Activated CD4-positive, alpha-beta memory T cell treated with anti-CD3 and anti-CD28 coated beads for 36 hours (primary cell): ENCODE measurements at places on chromosomes 12 and 14.

DNA sequence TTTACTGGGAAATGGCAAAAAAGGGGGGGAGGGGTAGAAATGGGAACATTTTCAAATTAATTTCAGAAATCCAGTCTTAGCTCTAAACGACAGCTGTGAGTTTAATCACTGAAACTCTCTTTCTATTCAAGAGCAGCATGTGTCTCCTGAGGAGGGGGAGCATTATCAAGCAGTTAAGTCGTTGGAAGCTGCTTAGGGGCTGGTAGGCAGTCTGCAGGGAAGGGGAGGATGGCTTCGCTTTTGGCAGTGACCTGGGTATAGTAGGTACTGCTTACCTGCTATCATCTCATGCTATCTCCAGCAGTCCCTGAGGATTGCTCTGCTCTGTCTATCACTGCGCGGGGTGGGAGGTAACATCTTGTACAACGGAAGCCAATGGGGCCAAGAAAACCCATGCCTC is 567.4 kb downstream of the NRXN3 start:
- no peak for DNase-seq

DNA sequence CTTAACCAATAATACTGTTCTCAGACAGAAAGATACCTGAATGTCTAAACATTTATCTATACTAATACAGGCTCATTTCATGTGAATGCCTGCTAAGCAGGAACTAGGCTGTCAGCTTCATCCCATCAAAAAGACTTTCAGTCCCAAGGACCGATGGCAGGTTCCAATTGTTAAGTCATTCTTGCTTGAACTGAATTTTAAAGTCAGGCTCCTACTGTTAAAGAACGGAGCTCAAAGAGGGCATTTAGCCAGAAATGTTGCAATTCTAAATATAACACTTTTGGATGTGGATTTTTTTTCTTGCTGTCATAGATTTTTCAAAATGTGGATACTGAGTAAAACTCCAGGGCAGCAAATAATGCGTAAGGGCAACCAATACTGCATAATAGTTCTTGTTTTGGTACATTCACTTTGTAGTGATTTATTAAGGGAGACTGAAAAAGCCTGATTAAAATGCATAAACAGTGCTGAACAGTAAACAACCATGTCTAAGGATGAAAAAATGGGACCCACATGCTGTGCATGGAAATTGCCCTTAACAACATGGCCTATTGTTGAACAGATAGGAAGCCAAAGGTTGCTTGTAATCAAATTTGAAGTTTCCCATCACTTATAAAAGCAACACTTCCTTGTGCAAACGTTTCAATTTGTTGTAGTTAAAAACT is 38.6 kb upstream of the DBX2 start:
- DNase-seq, result no peak

GRCh38 chr12:72570601-72571000 is 298.4 kb downstream of the TRHDE start:
- DNase-seq, result no peak

DNA sequence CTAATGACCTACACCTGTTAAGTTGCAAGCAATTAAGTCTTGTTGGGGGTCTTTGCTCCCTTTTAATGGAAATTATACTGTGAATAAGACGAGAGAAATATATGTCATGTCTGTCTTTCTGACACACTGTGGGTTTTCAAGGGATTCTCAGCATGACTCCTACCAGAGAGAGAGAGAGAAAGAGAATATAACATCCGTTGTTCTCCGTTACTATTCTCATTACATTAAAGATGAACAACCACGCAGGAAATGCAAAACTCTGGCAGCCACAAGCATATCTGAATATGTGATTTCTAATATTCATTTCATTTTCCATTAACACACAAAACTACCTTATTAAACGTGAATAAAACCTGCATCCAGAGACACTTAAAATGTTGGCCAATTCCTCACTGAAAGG is 67.3 kb upstream of the EGLN3 start:
- DNase-seq, result no peak

GRCh38 chr12:125742413-125742812 is 677.2 kb downstream of the AACS start:
- no peak for DNase-seq

DNA sequence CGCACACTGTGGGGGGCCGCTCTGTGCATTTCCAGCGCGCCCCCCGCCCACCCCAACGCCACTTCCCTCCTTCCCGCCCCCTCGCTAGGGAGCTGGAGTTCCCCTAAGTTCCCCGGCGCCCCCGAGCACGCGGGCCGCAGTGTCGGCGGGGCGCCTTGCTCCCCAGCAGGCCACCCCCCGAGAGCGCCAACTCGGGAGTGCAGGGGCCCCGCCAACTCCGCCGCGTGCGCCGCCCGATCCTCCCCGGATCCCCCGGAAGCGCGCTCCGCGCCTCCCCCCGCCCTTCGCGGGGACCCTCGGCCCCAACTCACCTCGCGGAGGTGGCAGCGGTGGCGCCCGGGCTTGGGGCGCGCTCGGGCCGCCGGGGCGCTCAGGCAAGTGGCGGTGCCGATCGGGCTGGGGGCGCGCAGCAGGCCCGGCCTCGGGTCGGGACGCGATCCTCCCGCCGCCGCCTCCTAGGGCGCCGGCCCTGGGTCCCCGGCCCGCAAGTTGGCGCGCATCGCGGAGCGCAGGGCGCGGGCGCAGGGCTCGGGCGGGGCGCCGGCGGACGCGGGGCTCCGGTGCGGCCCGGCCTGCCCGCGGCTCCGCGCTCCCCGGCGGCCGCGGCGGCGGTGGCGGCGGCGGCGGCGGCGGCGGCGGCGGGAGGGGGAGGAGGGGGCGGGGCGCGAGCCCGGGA is at the start of gene NCOR2:
Gene NCOR2 (minus strand): TSS at position 616 of the 676 bp plus-strand sequence. CDS start 72,361 bp downstream, outside the sequence.
- peak; percentile 59 for DNase-seq

DNA sequence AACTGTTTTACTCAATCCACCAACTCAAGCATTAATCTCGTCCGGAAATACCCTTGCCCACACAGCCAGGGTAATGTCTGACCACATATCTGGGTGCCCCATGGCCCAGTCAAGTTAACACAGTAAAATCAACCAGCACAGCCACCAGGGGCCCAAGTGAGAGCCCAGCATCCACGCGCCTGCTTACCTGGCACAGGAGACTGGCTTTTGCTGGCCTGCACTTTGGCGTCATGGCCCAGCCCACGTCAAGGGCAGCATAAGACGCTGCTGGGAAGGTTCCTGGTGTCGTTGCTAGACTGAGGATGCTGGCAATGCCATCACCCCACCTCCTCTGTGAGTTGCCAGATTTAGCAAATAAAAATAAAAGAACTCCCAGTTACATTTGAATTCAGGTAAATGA is 53.6 kb upstream of the BCL11B start:
- DNase-seq, result no peak

DNA sequence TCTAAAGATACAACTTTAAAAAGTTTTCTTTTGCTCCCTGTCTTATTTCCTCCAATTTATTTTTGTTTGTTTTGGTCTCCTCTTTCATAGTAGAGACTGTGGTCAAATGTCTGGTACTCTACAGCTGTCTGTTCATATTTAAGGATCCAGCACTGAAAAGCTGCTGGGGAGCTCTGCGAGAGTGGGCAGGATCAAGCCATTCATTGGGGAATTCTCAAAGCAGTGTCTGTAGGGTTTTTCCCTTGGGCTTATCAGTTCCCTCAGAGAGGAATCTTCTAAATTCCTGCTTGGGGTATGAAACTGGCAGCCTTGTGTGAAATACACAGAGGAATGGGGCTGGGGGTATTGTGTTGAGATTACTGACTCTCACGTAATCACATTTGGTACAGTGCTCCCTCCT is 52.3 kb downstream of the FNTB start:
- no peak for DNase-seq

GRCh38 chr14:60640859-60641741 is 8.2 kb downstream of the SIX1 start:
- no peak for DNase-seq

DNA sequence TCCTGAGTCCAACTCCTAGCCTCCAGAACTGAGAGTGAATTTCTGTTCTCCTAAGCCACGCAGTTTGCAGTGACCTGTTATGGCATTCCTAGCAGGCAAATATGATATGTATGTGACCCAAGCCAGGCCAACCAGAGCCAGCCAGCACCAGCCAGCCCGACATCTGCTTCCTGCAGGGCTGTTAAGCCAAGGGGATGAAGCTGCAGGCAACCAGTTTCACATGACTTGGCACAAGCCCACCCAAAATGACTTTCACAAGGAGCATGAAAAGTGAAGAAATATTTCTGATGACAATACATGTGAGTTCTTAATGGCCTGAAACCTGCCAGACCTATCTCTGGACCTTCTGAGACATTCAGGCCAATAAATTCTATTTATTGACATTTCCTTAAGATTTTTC is 68.1 kb downstream of the ITPK1 start:
- no peak for DNase-seq

DNA sequence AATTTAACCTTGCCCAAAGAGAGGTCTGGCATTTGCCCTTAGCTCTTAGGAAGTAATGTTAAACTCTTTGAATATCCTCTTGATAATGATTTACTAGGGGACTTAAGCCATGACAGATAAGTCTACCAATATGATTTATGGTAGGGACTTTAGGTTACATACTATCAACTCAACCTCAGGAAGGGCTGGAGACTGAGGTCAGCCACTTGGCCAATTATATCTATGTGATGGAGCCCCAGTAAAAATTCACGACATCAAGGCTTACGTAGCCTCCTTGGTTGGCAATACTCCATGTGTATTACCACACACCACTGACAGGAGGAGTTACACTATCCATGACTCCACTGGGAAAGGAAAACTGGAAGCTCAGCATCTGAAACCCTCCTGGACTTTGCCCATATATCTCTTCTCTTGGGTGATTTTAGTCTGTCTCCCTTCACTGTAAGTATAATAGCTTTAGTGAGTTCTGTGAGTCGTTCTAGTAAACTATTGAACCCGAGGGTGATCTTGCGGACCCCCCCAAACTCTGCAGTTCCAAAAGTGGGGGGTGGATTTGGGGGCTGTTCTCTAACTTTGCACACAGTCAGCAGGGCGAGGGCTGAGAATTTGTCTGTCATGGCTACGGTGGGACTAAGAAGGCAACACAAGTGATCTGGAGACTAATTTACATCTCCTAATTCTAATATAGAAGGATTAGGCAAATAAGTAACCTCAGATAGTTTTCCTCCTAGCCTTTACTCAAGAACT is 62.3 kb downstream of the R3HDM2 start:
- no peak for DNase-seq
